Activated naive CD4-positive, alpha-beta T cell treated with anti-CD3 and anti-CD28 coated beads, Interleukin-2, amount 50 U/mL, for 16 hours (primary cell): ENCODE measurements at places on chromosomes 6 and 20.
A peak's percentile ranks its signal among the peaks of the same experiment; 100 is the strongest.

DNA sequence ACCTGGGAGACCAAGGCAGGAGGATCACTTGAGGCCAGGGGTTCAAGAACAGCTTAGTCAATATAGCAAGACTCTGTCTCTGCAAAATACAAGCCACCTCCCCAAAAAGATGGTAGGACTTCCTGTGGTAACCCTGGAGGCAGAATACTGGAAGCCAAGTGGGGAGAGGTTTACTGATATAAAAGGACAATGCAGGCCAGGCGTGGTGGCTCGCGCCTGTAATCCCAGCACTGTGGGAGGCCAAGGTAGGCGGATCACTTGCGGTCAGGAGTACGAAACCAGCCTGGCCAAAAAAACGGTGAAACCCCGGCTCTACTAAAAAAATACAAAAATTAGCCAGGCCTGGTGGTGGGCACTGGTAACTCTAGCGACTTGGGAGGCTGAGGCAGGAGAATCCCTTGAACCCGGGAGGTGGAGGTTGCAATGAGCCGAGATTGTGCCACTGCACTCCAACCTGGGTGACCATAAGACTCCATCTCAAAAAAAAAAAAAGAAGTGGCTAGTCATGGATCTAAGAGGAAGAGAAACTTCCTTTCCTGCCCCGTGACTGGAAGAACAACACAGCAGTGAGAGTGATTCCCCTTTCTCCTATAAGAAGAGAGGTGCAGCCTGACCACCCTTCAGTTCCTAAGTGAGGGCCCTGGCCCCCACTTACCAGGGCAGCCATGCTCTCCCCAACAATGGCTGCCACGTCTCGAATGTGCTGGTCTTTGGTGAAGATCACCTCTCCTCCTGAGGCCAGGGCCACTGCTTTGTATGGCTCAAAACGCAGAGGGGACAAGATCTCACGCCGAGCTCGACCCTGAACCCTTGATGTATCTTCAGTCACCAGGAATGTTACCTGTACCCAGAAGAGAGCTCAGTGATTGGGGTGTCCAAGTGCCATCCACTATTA, 6.2 kb downstream of the SAPCD1 start:
- no peak for DNase-seq

GRCh38 chr20:54716174-54716747, 240.9 kb downstream of the DOK5 start:
- DNase-seq: no peak

- no peak for DNase-seq
These were observed 7.8 kb downstream of the QRSL1 start for GRCh38 chr6:106637051-106637716.

- no peak for DNase-seq
These were observed 3.6 kb downstream of the ADISSP start for GRCh38 chr20:3763671-3764601.

GRCh38 chr6:88890860-88891845, 72.3 kb downstream of the RNGTT start:
- no peak for DNase-seq

GRCh38 chr6:158653577-158654354, 3.9 kb downstream of the SYTL3 start:
- DNase-seq: peak; percentile 84

DNA sequence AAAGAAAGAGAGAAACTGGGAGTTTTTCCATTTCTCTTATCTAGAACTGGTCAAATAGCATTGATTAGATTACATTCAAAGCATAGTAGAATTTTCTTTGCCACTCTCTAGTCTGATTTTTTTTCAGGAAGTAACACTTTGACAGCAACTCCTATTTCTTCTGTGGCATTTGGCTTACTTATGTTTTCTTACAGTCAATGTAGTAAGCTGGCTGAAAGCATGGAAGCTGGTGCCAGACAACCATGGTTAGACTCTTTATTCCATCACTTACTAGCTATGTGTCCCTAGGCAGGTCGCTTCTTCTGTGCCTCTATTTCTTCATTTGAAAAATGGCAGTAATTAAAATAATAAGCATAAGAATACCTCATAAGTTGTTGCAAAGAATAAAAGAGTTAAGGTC, 54.2 kb upstream of the OPRM1 start:
- DNase-seq: no peak

GRCh38 chr20:3648951-3649350, 14.2 kb downstream of the GFRA4 start:
- no peak for DNase-seq

- DNase-seq: no peak
These were observed 49.2 kb downstream of the FAM217A start for GRCh38 chr6:4029687-4030086.

DNA sequence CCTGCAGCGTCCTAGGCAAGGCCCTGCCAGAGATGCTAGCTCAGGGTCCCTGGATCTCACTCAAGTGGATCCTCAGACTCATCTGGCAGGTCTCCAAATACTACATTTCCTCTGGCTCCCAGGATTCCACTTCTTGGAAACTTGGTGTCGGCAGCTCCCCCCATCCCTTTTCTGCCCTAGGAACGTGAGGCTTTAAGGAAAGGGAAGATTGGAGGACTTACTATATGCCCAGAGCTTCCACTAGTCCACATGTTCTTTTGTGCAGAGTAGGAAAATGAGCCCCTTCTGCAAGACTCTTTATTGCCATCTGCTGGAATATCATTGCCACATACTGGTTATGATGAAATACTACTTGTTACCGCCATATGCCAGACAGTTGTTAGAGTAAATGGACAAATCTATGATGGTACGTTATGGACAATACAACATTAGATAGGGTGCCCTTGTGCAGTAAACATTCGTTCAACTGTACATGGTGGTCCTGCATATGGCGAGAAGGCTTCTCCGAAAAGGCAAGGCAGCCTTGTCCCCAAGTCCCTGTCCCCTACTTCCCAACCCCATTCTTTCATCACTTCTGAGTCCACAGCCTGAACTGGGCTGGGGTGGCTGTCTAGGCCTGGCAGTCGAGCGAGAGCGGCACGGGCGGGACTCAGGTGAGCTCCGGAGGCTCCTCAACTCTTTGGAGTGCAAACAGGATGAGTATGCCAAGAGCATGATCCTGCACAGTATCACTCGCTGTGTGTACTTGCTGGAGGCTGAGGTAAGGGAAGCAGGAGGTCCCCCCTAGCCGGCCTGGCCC, 780 bp downstream of the ARMC12 start:
- DNase-seq: no peak

DNA sequence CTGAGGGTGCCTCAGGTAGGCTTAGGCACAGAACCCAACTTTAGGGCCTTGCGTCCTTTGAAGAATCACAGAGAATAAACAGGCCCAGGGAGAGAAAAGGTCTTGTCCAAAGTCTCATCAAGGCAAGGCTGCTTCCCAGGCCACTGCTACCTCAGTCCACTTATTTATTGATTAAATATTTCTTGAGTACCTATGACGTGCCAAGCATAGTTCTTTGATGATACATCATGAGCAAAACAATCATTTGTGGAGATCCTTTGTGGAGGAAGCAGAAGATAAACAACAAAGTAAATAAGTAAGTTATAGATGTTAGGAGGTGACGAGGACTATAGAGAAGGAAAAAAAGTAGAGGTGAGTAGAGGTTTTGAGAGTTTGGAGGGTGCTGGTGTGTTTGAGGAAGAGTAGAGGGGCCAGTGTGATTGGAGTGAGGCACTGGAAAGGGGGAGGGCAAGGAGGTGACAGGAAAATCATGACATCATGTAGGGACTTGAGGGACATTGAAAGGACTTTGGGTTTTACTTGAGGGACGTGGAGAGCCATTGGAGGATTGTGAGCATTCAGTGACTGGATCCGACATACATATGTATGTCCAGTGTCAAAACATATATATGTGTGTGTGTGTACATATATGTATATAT, 14.1 kb upstream of the CHMP4B start:
- DNase-seq: no peak

DNA sequence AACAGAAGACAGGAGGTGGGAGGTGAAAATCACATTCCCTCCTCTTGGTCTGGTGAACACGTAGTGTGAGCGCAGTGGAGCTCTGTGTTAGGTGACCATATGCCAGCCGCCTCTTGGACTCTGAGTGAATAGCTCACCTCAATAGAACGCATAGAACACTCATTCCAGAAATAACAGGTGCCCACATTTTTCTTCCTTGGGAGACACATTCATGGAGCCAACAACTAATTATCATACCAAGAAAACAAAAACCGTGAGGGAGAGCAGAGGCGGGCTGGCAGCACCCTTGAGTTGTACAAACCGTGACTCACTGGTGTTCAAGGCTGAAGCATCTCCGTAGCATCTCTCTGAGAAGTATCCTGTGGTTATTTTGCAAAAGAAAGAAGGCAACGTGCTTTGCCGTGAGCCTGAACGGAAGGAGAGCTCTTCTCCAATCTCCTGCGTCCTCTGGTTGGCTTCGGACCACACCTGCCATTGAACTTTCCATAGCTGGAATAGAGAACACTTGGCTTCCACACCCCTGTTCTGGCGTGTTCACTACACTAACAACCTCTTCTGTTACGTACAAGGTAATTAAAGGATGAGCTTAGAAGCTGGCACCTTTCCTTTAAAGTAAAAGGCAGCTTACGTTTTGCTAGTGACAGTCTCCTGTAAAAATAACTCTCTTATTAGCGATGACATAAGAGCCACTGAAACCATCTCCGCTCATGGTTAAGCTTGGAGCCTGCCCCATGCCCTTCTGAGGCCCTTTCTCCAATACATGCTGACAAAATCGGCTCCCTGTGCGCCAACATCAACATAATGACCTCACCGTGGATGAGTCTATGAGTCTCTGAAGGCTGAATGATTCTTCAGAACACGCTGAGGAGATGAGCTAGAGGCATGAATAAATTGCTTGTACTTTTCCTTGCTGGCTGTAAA, 30.2 kb upstream of the SGK1 start:
- DNase-seq: no peak

- DNase-seq: no peak
These were observed 3.5 kb downstream of the PIGT start for GRCh38 chr20:45419188-45420091.

- no peak for DNase-seq
These were observed 38.0 kb downstream of the EZR start for GRCh38 chr6:158780988-158781691.
